ENCODE measurements at places on chromosomes 13 and 19.
A peak's percentile ranks its signal among the peaks of the same experiment; 100 is the strongest.

GRCh38 chr13:71454509-71454908, 412.5 kb downstream of the DACH1 start:
- no peak for DNase-seq

- DNase-seq: no peak
Measured at GRCh38 chr13:31452525-31452924, 252.8 kb downstream of the B3GLCT start.

- no peak for DNase-seq
Measured at GRCh38 chr19:29851769-29852521, 40.2 kb downstream of the CCNE1 start.

DNA sequence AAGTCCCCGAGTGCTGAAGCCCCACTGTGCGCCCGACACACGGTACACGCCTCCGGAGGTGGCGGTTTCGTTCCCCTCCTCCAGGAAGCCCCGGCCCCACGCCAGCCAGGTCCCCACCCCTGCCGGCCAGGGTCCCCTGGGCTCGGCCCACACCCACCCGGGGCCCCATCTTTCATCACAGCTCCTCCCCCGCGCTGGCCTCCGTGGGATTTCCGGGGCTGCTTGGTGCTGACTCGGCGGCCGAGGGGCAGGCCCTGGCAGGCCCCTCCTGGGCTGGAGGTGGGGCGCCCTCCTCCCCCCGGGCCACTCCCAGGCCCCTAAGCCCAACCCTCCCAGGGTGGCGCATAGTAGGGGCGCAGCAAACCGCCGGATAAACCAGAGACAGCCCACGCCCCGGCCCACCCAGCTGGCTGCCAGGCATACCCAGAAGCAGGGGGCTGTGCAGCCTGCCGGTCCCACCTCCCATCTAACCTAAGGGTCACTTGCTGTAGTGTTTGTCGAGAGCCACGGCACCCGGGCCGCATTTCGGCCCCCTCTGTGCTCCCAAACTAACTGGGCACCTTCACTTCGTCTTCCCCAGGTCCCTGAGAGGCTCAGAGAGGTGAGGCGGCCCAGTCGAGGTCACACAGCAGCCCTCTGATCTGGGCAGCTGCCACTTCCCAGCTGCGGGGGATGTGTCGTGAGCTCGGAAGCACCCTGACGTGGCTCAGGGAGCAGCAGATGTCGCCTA, 6.6 kb downstream of the ZBTB7A start:
- DNase-seq: no peak

GRCh38 chr13:49791711-49792549, 552 bp downstream of the KPNA3 start:
- no peak for DNase-seq

DNA sequence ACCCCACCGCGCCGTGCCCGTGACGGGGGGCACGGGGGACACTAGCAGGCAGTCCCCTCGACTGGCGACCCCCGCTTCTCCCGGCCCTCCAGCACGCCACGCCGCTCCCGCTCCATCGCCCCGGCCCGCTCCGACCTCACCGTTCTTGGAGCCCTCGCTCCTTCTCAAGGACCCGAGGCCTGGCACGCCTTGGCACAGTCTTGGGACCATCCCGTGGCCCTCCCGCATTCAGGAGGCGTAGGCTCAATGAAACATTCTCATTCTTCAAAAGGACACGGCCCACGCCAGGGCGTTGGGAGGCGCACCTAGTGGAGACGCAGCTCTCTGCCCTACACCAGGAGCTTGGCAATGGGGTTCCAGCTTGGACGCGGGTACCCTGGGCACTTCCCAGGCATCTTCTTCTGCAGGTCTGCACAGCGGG, 473 bp upstream of the CERS1 start:
- DNase-seq: no peak

DNA sequence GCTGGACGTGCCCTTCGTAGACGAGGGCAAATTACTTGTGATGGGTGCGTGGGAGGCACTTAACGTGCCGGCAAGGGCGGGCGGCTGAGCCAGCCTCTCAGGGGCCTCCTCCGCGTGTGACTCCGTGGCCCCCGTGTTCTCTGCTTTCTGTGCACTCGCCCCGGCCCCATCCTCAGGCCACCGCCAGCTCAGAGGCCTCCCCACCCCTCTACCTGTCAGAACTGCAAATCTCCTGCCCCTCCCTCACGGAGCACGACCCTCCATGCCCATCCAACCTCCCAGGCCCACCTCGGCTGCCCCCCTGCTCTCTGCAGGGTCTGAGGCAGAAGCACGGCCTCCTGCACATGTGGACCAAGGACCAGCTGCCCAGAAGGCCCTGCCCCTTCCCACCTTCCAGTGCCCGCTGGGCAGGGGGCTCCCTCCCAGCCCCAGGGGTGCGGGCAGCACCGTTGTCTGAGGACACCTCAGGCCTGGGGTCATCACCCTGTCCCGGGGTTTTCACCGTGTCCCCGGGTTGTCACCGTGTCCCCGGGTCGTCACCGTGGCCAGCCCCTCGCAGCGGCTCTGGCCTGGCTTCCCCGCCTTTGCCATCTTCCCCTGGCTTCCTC, 44.5 kb downstream of the TMEM255B start:
- DNase-seq: no peak

GRCh38 chr19:28037186-28037585, 1175.8 kb downstream of the UQCRFS1 start:
- DNase-seq: no peak

- no peak for DNase-seq
Measured at GRCh38 chr13:111620166-111620565, 299.7 kb downstream of the TEX29 start.

DNA sequence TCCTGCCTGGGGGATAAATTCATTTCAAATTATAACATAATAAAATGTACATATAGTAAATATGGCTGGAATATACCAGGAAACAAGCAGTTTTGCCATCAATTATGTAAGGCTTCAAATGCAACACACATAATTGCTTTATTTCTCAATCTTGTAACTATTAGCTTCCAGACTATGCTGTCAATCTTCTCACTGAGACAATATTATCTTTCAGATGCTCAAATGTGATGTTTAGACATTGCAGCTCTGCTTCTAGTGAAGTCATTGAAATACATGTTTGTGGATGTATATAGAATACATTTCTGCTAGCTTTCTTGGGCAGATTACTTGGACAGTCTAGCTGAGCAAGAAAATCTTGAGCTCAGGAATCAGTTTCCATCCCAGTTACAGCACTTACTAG, 454.4 kb downstream of the TDRD3 start:
- DNase-seq: no peak

DNA sequence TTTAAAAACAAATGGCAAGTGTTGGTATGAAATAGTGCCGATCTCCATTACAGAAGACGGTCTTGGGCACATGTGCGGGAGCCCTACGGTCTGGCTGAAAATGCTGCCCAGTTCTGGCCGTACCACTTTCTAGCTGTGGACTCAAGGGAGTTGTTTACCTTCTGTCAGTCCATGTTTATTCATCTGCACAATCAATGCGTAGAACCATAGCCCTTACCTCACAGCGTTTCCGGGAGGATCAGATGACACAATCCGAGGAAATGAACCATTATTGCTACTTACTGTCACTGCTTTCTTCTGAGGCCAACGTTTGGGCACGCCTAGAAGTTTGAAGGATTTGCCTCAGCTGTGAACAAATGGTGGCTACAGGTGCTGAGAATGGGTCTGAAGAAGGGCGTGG, 31.2 kb downstream of the GADD45B start:
- DNase-seq: peak; percentile 72

DNA sequence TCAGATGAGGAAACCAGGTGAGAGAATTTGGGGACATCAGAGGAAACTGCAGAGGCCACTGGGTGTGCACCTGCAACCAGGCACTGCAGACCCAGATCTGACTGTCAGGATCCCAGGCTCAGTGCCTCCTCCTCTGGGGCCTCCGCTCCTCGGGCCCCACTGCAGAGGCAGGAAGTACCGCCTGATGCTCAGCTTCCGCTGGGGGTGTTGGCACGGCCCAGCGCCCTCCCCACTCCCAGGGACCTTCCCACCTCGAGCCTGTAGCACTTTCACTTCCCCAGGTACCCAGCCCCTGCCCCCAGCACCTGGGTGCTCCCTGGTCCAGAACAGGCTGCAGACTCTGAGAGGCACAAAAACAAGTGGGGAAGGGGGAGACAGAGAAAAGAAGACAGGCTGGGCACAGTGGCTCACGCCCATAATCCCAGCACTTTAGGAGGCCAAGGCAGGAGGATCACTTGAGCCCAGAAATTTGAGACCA, 1.4 kb upstream of the CD37 start:
- DNase-seq: no peak

DNA sequence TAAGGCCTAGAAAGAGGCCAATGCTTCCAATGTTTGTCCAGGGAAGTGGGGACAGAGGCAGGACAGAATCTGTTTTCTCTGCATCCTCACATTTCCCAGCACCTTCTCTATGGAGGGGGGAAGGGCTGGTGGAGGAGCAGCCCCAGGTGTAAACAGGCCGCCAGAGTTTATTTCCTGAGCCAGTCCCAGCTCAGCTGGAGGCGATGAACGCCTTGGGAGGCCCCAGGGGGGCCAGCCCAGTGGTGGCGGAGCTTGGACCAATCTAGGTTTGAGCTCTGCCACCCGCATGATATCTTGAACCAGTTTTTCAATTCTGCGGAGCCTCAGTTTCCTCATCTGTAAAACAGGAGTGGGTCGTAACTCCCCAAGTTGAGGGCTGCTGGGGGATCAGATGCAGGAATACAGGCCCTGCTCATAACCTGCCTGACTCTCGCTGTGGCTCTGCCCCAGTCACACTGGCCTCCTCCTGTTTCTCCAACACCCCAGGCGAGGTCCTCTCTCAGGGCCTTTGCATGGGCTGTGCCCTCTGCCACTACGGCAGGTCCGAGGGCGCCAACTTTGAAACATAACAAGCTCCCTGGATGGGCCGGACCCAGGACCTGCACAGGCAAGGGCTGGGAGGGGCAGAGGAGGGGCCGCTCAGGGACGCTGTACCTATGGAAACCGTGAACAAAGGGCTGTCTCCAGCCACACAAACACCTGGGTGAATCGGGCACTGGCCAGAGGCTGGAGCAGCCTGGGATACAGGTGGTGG, 1.1 kb downstream of the TNFAIP8L1 start:
- DNase-seq: no peak

DNA sequence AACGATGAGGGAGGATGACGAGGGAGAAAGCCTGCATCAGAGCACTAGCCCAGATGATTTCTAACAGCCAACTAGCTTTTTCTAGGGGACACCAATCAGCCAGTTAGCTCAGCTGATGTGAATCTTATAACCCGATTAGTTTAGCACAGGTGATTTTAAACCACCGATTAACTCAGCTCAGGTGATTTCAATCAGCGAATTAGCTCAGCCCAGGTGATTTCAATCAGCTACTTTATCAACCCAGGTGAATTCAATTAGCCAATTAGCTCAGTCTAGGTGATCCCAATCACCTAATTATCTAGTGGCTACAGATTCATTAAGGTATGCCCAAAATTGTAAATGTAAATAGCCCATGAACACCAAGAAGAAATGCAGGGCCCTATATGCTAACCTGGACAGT, 146.9 kb downstream of the ZNF486 start:
- DNase-seq: no peak

DNA sequence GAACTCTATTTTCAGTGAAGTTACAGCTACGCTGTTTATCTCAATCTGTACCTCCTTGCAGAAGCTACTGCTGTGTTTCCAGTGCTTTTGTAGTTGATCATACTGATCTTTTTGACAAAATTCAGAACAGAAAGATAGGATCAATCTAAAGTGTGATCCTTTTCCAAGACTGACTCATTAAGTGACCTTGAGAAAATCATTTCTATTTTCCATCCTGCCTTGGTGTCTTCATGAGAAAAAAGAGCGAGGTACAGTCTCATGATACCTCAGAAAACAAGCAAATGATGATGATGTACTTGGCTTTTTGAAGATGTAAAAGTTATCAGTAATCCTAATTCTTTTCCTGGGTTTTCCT, 46.0 kb upstream of the GPR183 start:
- DNase-seq: no peak

DNA sequence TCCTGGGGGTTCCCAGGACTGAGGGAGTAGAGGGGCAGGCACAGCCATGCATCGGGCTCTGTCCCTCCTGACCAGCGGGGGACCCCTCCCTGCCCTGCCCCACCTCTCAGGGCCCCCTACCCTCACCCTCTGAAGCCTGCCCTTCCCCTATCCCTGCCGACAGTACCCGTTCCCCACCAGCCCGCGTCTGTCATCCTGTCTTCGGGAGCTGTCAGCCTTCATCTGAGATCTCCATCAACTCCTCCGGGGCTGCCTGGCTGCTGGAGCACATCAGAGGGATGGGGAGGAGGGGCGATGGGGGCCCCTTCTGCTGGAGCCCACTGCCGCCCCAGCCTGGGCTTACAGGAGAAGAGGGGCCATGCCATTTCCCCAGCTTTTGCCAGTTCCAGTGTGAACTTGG, 6.2 kb upstream of the SHD start:
- no peak for DNase-seq

GRCh38 chr19:35144259-35144599, 1.2 kb downstream of the FXYD7 start:
- no peak for DNase-seq

- DNase-seq: no peak
Measured at GRCh38 chr19:3322199-3322978, 44.0 kb upstream of the NFIC start.

GRCh38 chr13:74173822-74174221, 39.6 kb upstream of the KLF12 start:
- DNase-seq: no peak

DNA sequence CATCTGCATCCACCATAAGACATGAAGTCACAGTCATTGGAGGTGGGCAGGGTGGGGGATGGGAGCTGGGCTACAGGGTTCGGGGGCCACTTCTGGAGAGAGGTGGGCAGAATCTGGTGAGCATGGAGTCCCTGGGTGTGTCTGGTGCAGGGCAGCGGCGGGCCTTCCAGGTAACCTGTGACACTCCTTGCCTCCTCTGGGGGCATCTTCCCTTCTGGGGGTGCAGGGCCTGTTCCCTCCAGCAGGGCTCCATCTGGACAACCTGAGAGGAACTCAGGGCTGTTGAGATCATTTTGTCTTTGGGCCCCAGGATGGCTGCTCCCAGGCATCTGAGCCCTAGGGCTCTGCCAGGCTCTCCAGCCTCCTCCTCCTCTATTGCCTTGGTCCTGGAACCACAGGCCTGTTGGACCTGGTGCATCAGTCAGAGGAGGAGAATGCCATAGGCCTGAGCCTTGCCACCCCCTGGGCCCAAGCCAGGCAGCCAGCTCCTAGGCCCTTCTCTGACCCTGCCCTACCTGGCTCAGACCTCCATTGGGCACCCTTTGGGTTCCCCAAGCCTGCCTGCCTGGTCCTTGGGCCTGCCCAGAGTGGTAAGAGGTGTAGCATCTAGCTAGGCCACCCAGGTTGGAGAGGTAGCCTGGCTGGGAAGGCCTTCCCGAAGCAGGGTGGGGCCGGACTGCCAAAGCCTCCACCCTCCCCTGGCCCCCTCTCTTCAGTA, 13.4 kb downstream of the LYL1 start:
- DNase-seq: peak; percentile 48

GRCh38 chr19:45136507-45137178, 24.1 kb downstream of the NKPD1 start:
- no peak for DNase-seq

GRCh38 chr13:111184458-111185401, 69.6 kb downstream of the ARHGEF7 start:
- no peak for DNase-seq

All from HuH-7 (cell line).